ENCODE measurements at places on chromosomes 1 and 21.

- no peak for DNase-seq
Observed at GRCh38 chr1:178262120-178262500, 168.2 kb downstream of the RASAL2 start.

- no peak for DNase-seq
Observed at GRCh38 chr1:154334079-154335024, 9.0 kb downstream of the ATP8B2 start.

- no peak for DNase-seq
Observed at GRCh38 chr1:162351246-162351842, 25.3 kb downstream of the SPATA46 start.

DNA sequence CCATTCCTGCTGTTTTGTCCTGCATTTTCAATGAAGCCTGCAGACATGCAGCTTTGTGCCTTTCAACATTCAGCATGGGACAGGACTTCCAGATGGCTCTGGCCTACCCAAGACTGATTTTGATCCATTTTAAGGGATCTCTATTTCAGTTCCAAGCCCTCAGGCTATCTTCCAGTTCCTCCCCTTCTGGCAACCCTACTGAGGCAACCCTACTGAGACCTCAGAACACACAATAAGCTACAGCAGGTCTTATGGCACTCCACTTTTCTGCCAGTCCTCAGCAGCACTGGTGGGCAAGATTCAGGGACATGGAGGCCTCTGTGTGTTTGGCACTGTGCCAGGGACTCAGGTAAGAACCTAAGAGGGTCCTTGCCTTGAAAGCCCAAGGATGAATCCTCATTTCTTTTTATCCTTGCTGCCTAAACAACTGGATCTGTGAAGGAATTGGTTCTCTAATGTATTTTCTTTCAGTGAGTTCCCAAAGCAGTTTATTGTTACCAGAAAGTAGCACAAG lies 50.7 kb downstream of the MAB21L3 start:
- no peak for DNase-seq

DNA sequence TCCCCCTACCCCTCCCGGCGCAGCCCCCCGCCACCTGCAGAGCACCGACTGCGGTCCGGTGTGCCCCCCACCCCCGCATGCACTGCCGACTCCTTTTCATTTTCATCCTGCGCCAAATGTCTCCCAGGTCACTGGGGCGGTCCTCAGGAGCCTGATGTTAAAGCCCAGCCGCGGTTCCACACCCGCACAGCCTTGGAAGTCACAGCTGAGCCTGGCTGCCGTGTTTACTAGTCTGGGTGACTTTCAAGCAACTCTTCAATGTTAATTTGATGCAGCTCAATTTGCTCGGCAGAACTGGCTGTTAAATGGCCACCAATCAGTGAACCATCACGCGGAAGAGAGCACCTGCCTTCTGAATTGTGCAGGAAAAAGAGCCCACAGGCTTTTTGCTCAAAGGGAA lies 27.2 kb downstream of the THAP3 start:
- no peak for DNase-seq

DNA sequence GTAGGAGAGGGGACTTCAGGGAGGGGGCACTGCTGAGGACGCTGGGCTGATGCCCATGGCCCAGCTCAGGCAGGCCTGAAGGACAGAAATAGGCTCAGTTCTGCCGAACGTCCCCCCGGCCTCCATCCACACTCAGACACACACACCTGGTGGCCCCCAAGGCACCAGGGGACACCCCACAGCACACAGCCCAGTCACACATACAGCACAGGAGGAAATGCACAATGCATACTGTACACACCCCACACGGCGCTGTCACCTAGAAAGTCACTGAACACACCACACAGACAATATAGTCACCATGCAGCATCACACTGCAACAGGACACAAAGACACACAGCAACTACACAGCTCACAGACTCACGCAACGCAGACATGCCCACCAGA lies 562 bp downstream of the SYTL1 start:
- no peak for DNase-seq

DNA sequence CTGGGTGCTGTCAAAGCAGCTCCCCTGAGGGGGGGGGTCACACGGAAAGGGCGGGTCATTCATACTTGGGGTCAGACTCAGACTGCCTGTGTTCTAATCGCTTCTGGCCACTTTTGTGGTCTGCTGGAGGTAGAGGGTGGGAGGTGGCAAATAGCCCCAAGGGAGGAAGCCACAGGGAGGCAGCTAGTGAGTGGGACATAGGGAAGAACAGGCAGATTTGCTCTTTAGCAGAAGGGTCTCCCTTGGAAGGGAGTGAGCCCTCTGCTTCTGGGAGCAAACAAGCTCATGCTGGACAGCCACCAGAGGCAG lies 24.5 kb downstream of the ACOT11 start:
- DNase-seq, result no peak

GRCh38 chr1:223706077-223706973 lies 6.0 kb upstream of the CAPN2 start:
- no peak for DNase-seq

- DNase-seq, result no peak
Observed at GRCh38 chr1:85372683-85373377, 92.1 kb downstream of the DDAH1 start.

DNA sequence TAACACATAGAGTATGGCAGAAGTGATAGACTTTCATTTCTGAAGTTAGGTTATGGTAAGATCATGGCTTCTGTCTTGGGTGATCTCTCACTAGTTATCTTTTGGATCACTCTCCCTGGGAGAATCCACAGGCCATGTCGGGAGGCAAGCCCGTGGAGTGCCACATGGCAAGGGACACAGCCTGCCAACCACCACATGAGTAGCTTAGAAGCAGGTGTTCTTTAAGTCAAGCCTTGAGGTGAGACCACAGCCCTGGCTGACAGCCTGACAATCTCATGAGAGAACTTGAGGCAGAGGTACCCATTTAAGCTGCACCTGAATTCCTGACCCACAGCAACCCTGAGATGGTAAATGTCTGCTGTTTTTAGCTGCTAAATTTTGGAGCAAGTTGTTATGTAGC lies 130.4 kb downstream of the KCNN3 start:
- DNase-seq, result no peak

DNA sequence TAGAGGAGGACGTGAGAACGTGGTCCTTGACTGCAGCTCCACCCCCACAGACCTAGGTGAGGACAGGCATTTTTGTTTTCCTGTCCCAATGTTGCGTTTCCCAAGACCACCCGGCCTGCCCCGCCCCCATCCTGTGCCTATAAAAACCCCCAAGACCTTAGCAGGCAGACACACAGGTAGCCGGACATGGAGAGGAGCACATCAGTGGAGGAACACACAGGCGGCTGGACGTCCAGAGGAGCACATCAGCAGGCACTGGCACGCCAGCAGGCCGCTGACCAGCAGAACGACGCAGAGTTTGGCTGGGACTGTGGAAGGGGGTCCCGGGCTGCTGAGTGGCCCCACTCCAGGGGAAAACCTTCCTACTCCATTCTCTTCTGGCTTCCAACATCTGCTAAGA lies 12.7 kb upstream of the HMGCL start:
- no peak for DNase-seq

DNA sequence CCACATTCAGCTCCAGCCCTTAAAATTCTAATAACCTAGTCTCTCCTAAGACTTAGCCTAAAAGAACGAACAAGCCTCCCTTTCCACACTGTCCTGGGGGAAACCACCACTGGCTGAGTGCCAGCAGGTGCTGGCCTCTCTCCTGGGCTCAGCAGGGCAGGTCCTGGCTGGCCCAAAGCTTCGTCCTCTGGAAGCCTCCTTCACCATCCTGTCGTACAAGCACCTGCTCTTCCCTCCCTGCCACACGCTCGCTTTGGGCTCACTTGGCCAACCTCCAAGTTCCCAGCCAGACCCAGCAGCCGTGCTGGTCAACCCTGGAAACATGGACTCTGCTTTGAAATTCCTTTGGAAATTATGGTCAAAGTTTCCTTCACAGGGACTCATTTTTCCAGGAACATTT lies 58.2 kb upstream of the SLC25A33 start:
- no peak for DNase-seq

- DNase-seq, result no peak
Observed at GRCh38 chr1:8822373-8823294, 5.2 kb upstream of the RERE start.

GRCh38 chr1:154474802-154475201 lies 27.2 kb upstream of the TDRD10 start:
- no peak for DNase-seq

- no peak for DNase-seq
Observed at GRCh38 chr1:38076455-38076854, 29.9 kb upstream of the POU3F1 start.

- DNase-seq, result no peak
Observed at GRCh38 chr1:210129759-210130158, 102.8 kb upstream of the SERTAD4 start.

- DNase-seq, result peak; percentile 49
Observed at GRCh38 chr1:28668956-28669723, 556 bp downstream of the GMEB1 start.

DNA sequence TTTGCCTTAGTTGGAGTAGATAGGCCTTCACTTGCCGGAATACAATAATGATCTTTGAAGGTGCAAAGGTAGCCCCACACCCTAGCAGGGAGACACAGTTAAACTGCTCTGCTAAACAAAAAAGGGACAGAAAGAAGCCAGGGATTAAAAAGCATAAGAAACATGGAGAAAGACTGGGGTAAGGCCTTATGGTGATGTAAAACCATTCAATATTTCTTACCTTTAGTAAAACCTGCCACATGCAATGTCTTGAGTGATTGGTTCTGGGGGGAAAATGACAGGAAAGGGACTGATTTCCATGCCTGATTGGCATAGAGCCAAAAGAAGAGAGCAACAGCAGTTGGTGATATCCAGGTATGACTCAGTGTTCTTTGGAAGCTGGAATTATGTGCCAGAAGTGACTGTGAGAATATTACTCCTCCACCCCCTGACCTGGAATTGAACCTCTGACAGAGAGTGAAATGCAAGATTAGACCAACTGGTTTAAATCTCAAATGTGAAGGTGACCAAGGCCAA lies 8.1 kb downstream of the DNASE2B start:
- DNase-seq, result no peak
